ENCODE measurements at places on chromosomes 7 and 10.
A peak's percentile ranks its signal among the peaks of the same experiment; 100 is the strongest.

- peak; percentile 19 for DNase-seq
Measured at GRCh38 chr7:23299770-23300300, 696 bp downstream of the MALSU1 start.

DNA sequence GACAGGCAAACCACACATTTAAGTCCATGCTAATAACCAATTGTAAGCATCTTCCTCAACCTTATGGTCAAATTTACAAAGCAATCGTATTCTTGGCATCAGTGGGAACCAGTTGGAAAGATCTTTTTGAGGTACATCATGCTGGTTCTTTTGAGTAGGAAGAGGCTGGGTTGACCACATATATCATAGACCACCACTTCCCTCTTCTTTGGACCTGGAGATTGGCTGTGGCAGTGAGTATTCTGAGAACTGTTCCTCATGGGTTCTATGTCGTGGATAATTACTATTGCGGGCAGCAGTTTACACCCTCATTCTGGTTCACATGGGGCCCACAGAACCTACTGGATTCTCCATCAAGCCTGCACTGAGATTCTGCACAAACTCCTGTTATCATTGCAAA is 35.5 kb upstream of the C1GALT1 start:
- DNase-seq: no peak

GRCh38 chr10:110203500-110204455 is 3.6 kb upstream of the MXI1 start:
- DNase-seq: no peak

DNA sequence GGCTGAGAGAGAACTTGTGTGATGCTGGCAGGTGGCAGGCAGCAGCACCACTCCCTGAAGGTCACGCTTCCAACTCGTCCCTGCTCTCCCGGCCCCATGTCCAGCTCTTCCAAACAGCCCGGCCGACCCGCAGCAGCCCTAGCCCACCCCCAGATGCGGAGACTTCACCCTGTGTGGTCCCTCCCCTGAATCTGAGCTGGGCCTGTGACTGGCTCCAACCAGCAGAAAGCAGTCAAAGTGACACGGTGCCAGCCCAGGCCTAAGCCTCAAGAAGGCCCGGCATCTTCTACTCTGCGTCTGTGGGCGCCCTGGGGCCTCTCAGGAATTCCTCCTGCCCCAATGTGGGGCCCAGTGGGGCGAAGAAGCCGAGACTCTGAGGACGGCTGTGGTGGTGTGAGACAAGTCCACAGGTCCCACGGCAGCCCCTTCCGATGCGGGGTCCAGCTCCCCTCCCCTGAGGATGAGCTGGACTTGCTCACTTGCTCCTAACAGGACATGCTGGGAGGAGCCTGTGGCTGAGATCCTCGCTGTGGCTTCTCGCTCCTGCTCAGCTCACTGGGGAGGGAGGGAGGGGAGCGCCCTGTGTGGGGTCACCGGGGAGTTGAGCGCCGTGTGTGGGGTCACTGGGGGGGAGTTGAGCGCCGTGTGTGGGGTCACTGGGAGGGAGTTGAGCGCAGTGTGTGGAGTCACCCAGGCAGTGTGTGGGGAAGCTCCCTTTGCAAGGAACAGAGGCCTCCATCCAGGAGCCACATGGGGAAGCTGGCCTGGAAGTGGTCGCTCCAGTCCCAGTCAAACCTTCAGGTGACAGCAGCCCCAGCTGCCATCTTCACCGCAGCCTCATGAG is 9.5 kb downstream of the STK32C start:
- DNase-seq: no peak

GRCh38 chr7:28354601-28355402 is 57.5 kb upstream of the CREB5 start:
- DNase-seq: peak; percentile 90

GRCh38 chr7:82745117-82745516 is 301.5 kb upstream of the CACNA2D1 start:
- DNase-seq: no peak

- peak; percentile 54 for DNase-seq
Measured at GRCh38 chr10:84424731-84425167, 96.4 kb downstream of the CCSER2 start.
